ENCODE measurements at places on chromosomes 2 and 18. TPM values are rescaled to one million over a fixed set of nuclear protein-coding genes. Genes with fewer than 3 reads are reported as not detected.
A peak's percentile ranks its signal among the peaks of the same experiment; 100 is the strongest.

DNA sequence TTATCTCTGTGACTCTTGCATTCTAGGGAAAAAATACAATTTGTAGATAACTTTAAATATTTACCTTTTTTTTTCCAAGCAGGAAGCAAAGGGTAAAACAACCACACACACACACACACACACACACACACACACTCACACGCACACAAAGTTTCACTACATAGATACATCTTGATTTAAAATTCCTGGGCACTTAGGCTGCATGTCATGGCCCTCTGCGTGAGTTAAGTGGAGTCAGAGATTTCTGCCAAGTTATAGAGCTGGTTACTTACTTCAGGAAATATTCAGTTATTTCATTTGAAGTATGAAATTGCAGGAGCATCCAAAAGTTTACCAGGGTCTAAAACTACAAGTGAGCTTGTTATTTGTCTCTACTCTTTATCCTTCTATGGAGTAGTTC, 612.0 kb downstream of the IRS1 start:
- no peak for DNase-seq

DNA sequence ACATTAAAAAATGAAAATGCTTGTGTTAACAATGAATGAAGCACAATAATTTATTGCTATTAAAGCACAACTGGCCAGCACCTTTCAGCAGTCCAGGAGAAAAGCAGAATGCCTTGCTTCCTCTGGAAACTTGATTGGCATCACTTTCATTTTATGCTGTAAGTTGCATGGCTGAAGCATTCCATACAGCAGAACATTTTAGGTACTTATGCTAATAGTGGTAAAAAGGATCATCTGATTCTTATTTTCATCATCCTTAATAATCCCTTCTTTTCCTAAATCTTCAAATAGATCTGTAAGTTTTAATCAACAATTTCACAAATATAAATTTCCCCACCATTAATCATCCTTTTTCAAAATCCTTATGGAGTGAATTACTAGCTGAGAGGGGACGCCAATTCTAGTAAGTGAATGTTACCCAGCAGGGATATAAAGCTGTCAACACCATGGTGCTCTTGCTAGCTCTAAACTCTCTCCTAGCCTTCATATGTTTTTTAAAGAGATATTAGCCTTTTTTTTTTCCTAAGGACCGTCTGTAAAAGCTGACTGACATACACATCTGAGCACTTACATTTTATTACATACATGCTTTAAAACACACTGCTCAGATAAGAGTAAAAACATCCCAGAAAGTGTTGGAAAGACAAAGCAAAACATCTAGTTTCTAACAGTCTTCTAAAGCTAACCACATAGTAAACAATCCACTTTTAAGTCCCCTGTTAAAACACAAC, 5.3 kb downstream of the SATB2 start:
- no peak for DNase-seq

The HOXD12 gene
- polyA plus RNA-seq, result not detected

DNA sequence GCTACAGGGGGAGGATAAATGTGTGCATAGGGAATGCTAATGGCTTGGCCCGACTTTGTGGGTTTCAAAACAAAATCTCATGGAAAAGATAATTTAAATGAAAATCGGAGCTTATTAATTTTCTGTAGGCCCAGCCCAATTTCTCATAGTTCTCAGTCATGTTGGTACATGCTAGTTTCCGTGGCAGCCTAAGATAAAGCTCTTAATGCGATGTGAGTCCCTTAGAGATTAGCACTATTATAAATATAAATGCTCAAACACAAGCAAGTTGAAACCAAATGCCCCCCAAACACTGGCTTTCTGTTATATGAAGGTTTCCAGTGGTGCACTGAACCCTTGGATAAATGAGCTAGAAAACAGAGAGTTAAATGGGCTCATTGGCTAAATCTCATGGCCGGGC, 168.0 kb downstream of the BCL2 start:
- no peak for DNase-seq

DNA sequence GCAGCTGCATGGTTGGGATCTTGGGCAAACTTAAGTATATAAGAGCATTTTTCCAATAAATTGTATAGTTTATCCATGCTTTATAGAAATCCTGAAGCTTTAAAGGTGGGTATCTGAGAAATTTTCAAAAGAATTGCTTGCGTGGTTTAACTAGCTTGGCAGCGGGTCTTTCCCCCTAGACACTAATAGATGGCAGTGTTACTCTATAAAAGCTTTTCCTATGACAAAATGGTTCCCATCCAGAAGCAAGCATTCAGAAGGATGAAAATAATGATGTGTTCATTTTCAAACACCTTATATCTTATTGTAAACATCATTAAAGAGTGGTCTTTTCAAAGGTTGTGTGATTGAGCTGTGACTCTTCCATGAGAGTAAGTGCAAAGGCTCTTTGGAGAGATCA, 45.9 kb downstream of the KDM3A start:
- DNase-seq, result no peak

GRCh38 chr2:195595825-195596224, 61.2 kb upstream of the SLC39A10 start:
- no peak for DNase-seq

GRCh38 chr2:240892356-240892755, 3.6 kb downstream of the MAB21L4 start:
- DNase-seq, result no peak

- DNase-seq, result no peak
Measured at GRCh38 chr2:20629581-20630171, 21.2 kb downstream of the HS1BP3 start.

The L3MBTL4 gene
- polyA plus RNA-seq, result not detected

DNA sequence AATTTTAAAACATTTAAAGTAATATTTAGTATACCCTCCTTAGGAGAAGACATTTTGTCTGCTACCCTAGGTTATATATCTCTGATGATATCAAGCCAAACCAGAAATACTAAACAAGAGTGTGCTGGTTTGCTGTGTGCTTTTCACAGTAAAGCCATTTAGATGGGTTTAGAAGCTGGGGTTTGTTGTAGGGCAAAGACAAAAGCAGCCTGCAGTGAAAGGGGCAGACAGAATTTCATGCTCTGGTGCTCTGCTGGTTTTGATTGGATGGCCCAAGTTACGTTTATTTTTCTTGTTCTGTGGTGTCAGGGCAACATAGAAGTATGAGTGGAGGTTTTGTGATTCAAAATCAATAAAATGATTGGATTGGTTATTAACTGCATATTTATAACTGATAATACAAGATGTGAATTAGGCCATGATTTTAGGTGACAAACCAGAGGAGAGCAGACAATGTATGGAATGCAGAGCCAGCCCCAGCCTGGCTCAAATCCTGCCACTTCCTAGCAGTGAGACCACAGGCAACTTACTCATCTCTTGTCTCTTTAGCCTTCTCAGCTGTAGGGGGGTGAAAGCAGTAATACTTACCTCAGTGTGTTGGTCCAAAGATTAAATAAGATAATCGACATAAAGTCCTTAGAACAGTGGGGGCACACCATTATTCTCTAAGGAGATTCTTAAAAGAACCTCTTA, 30.9 kb upstream of the IER3IP1 start:
- DNase-seq, result no peak

DNA sequence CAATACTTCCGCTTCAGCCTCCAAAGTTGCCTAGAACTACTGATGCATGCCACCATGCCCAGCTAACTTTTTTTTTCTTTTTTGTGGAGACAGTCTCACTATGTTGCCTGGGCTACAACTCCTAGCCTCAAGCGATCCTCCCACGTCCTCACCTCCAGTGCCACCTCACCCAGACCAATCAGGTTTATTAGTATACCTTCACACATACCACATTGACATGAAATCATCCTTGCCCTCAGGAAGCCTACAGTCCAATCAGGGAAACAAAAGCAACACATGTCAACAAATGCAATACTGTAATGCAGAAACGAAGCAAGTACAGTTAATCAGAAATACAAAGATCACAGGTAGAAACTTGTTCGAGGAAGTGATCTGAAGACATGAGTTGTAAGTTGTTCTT, 4.0 kb downstream of the TRIP12 start:
- peak; percentile 0 for DNase-seq

GRCh38 chr2:236548179-236548921, 21.3 kb upstream of the ACKR3 start:
- DNase-seq, result no peak

DNA sequence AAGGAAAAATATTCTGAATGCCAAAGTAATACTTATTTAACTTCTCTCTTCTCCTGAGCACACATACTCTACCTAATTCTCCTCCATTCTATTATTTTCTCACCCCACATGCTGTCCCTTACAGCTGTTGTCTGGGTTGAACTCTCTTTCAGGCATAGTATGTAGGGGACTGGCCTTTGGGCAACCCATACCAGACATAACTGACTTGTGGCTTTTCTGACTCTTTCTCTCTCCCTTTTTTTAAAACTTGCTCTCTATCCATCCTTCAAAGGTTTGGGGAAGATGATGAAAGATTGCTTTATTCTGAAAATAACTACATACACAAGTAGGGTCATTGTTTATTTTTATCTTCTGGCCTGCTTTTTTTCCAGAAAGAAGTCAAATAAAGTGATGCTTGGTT, 69.9 kb upstream of the NOSTRIN start:
- no peak for DNase-seq

The LAMA3 gene
- polyA plus RNA-seq, result 1,309 TPM

The C1QL2 gene
- not detected for polyA plus RNA-seq

DNA sequence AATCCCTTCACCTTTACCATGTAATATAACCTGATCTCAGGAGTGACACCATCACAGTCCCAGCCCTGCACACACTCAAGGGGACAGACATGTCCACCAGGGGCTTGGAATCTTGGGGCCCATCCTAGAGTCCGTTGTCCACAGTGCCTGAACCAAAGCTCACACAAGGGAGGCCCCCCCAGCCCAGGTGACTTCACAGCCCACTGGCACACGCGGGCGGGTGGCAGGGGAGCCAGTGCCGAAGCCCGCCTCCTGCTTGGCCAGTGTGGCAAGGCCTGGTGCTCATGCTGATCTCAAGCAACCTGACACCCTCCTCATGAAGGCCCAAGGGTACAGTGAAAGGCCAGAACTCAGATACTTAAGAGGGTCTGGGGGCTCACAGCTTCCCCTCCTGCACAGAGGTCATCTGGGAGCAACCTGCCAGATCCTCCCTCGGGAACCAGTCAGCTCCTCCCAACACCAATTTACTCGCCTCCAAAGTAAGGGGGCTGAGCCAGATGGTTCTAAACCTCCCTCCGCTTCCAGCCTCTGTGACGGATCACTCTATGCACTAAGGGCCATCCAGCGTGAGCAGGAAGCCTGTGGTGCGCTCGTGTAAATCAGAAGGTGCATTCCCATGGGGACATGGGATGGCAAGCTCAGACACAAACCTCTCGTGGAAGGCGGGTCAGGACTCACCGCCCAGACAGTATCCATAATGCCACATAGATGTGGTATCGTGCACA, 3.2 kb upstream of the RAB17 start:
- no peak for DNase-seq

The CD207 gene
- polyA plus RNA-seq, result not detected

DNA sequence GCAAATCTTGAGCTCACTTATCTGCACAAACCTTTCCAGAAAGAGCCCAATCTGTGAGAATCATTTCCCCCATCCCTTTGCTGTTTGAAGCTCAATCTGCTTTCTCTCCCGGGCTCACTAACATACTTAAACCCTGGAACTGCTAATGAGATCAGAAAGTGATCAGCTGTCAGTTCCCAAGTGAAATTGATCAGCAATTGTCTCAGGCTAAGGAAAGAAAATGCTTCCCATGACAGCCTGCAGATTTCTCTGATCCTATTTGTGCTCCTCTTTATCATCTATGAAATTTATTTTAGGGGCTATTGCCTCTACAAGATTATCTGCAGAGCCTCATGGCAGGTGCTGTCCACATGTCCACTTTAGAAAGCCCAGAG, 239.0 kb upstream of the CXCR4 start:
- no peak for DNase-seq

The MARS2 gene
- 8.0 TPM for polyA plus RNA-seq

- no peak for DNase-seq
Measured at GRCh38 chr2:443741-444140, 155.8 kb upstream of the ALKAL2 start.

The EGR4 gene
- 0.02 TPM for polyA plus RNA-seq

DNA sequence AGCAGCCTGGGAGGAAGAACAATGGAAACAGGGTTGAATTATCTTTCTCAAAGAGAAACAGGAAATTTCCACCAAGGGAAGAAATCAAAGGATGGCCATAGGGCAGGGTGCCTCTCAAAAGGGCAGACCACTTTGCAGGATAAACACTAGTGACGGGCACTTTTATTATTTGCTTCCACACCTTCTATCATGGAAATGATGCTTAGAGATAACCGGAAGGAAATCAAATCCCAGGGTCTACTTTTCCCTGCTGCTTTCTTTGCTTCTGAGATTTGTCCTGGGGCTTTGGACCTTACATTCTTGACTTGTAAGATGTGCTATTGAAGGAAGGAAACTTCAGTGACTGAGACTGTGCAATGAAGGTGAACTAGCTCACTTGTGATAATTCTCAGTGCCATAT, 1.1 kb upstream of the SCN9A start:
- DNase-seq, result no peak

The CCDC74B gene
- 5.8 TPM for polyA plus RNA-seq

GRCh38 chr2:777051-777450, 99.8 kb upstream of the TMEM18 start:
- DNase-seq, result no peak

The COLEC12 gene
- polyA plus RNA-seq, result not detected

DNA sequence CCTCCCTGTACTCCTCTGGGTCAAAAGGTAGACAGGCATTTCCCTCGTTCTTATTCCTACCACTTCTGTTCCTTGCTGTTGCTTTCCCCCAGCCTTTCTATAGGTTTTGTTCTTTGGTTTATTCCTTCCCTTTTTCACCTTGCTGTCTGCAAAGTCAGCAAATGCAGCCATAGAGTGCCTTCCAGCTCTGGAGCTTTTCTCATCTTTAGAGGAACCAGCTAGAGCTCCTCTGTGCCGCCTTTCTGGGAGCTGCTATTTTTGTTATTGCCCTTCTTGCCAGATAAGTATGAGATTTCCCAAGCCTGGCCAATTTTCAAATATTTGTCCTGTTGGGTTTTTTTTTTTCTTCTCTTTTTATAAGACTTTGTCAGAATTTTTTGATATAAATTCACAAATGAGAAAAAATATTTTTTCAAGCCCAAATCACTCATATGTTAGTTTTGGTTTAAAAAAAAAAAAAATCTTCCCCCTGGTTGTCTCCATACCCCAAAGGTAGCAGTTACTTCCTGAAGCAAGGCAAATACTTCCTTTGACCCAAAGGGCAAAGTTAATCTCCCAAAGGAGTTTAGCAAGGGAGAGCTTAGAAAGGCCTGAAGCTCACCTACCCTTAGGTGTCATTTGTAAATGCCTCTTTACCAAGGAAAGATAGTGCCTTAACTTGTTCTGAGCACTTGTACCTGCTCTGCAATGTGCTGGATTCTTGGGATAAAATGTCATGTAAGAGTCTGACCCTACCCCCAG, 5.1 kb upstream of the TTC27 start:
- DNase-seq, result no peak
